ENCODE measurements at places on chromosomes 2 and 18.

GRCh38 chr2:171858397-171858958 is 35.6 kb downstream of the SLC25A12 start:
- no peak for DNase-seq

DNA sequence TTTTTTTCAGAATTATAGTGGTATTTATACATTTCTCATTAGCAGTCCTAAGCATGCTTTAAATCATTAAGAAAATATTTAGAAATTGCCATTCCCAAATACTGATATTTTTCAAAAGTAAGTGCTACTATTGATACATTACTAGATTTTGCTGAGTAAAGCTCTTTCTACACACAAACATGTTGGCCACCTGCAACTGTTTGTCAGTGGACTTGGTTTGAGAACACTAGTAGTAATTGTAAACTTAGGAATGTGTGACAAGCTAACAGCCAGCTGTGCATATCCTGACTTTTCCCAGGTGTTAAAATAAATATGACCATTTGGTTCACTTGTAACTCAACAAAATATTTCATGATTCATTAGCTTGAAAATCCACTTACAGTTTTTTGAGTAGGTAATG is 103.1 kb downstream of the MSTN start:
- no peak for DNase-seq

- no peak for DNase-seq
Measured at GRCh38 chr2:165274698-165275097, 35.5 kb downstream of the SCN2A start.

GRCh38 chr2:114580691-114581090 is 138.2 kb downstream of the DPP10 start:
- DNase-seq, result no peak

DNA sequence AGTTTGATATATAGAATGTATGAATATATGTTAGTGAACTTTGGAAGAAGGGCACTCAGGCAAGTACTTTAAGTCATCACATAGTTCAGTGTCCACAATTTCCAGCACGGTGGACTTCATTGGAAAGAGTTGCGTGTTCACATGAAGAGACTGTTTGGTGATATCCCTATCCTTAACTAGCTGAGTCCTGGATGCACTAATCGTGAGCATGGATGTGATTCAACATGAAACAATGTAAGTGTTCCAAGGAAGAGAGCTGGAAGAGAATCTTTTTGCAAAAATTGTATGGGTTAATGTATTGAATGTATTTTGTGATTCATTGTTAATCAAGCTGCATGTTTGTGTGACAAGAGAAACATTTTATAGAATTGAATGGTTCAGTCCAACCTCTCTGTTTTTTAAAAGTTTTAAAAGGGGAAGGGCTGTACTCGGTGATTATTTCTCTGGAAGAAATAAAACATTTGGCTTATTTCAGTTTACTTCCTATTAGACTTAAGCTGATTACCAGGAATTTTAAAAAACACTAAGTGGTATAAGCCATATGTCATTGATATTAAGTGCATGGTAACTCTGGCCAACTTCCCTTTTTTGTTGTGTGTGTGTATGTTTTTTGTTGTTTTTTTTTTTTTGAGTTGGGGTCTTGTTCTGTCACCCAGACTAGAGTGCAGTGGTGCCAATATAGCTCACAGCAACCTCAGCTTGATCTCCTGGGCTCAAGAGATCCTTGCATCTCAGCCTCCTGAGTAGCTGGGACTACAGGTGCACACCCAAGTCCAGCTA is 8.6 kb downstream of the XRCC5 start:
- no peak for DNase-seq

GRCh38 chr18:36460854-36461253 is 163.3 kb downstream of the FHOD3 start:
- DNase-seq, result no peak

DNA sequence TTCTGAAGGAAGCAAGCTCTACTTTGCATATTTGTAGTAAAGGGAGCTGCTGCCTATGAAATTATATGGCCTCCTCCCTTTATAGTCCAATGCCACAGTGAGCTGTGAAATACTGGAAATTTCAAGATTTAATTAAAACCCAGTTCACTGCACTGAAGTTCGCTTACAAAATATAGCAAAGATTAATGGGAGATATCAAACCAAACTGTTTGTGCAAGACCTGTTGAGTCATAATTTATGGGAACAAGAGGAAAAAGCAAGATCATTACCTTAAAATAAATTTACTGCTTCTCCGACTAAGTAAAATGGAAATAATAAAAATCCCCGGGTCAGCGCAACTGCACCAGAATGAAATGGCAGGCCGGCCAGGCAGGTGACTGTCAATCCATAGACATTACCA is 215.5 kb upstream of the RAB6C start:
- no peak for DNase-seq

DNA sequence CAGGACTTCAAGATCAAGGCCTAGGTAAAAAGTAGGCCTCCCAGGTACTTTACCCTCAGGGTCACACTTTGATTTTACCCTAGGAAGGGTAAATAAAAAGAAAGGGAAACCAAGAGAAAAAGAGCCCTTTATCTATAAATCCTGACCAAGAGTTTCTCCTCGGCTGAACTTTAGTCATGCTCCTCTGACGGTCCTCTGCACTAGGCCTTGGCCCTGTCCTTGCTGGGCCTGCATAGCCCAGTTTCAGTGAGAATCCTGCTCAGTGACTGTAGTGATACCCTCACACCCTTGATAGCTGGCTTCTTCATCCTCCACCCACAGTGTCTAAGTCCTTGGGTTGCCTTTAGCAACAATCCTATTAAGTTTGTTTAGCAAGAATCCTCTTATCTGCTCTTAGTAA is 20.5 kb upstream of the ITSN2 start:
- DNase-seq, result no peak

DNA sequence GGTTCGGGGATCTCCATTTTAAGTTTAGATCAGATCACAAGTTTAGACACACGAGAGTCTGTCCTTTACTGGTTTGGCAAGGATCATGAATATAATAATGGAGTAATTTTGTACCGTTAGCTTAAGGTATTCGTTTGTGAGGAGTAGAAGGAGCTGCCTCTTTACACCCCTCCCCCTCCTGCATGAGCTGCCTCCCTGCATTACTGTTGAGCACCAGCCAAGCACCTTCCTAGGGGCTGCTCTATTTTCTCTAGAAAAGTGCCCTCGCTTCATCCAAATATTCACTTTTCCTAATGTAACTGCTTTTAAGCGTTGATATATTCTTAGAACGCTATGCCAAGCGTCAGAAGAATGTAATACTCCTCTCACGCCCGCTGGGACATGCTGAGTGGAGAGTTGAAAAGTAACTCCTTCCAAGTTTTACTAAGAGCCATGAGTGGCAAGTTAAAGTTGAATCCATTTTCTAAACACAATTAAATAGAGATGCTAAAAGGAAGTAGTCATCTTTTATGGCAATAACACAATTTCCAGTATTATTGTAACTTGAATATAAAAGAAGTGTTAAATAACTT is 25.4 kb upstream of the SCN7A start:
- DNase-seq, result no peak

- no peak for DNase-seq
Measured at GRCh38 chr2:63587814-63588384, 378 bp downstream of the WDPCP start.

- DNase-seq, result no peak
Measured at GRCh38 chr2:233938676-233939370, 21.6 kb downstream of the TRPM8 start.

- DNase-seq, result no peak
Measured at GRCh38 chr2:55026202-55026601, 24.0 kb downstream of the RTN4 start.

DNA sequence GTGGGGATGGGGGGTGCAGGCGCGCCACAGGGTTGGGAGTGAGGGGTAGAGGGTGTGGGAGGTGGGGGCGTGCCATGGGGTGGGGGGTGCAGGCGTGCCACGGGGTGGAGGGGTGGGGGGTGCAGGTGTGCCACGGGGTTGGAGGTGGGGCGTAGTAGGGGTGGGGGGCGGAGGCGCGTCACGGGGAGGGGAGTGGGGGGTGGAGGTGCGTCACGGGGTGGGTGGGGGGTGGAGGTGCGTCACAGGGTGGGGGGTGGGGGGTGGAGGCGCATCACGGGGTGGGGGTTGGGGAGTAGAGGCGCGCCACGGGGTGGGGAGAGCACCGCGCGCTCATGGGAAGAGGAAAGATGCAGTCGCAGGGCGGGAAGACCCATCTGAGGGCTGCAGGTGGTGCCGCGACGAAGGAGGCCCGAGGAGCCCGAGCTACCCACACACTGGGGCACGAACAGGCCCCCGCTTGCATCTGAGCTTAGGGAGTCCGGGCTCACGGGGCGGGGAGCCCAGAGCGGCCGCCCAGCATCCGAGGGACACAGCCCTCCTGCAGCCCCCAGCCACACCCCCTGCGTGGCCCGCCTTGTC is 37.5 kb downstream of the SNED1 start:
- no peak for DNase-seq

- DNase-seq, result no peak
Measured at GRCh38 chr2:31526946-31527732, 53.6 kb downstream of the SRD5A2 start.

GRCh38 chr2:198036029-198036879 is 231.9 kb downstream of the PLCL1 start:
- DNase-seq, result no peak

DNA sequence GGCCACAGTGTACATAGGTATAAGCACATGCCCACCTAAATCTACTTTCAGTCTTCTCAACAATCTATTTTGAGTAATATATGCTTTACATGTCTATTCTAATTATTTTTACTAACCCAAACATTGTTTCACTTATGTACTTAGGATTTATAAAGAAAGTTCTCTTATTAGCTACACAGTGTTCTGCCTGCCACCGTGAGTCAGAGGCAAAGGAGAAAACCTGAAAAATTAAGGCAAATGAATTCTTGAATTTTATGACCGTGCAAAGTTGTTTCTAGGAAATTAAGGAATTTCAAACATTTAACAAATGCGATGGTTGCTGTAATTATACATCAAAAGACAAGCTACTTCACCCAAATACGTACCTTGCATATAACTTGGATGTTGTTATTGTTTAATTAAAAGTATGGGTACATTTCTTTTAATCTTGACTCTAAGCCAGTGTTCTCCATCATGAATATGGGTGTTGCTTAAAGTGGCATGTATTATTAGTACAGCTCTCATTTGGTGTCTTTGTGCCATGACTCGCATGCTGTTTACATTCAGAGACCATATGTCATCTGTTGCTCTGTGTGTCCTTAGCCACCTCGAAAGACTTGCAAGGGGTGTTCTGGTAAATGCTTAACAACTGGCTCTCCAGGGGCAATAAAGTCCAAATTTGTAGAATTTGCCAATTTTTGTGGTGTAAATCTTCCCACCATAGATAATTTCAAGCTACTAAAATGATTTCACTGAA is 154.3 kb upstream of the FN1 start:
- DNase-seq, result no peak

DNA sequence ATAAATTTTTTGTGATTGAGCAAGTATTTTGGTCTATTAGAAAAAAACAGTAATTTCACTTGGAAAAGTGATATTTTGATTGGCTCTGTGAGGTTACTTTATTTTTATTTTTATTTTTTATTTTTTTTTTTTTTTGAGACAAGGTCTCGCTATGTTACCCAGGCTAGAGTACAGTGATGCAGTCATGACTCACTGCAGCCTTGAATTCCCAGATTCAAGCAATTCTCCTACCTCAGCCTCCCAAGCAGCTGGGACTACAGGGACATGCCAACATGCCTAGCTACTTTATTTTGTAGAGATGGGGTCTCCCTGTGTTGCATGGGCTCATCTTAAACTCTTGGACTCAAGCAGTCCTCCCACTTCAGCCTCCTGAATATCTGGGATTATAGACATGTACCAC is 60.9 kb upstream of the MGAT5 start:
- DNase-seq, result no peak

DNA sequence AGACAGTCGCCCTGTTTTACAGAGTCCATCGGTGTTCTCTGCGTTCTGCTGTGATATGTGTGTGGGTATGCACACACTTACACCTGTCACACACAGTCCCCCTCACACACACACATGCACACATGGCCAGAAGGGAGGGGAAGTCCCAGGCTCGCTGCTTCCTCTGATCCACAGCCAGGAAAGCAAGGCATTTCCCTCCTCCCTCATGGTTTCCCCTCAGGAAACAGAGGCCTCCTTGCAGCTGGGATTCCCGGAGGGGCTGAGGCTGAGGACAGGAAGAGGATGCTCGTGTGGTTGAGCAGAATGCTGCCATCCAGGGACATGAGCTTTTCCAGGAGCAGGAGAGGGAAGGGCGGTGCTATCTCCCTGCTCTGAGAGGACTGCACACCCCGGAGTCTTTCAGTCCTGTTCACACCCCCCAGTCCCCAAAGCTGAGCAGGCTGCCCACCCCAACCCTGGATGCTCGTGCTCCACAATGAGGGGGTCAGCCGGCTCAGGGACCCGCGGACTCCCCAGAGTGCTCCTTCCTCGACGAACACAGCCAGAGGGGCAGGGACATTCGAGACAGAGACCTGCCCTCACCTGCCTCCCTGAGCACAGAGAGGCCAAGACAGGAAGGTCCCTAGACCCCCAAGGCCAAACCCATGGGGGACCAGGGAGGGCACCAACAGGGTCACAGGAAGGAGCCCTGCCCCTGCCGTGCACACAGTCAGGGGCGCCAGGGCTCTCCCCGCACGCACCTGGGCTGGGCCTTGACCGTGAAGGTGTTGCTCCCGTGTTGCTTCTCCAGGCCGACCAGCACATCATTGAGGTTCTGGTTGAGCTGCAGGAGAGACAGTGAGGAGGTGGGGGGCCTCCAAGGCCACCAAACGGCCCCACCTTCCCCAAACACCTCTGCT is 45.3 kb downstream of the BIN1 start:
- DNase-seq, result no peak

GRCh38 chr2:118678985-118679384 is 168.5 kb downstream of the EN1 start:
- DNase-seq, result no peak

GRCh38 chr18:50590593-50590992 is 30.7 kb downstream of the MAPK4 start:
- no peak for DNase-seq

DNA sequence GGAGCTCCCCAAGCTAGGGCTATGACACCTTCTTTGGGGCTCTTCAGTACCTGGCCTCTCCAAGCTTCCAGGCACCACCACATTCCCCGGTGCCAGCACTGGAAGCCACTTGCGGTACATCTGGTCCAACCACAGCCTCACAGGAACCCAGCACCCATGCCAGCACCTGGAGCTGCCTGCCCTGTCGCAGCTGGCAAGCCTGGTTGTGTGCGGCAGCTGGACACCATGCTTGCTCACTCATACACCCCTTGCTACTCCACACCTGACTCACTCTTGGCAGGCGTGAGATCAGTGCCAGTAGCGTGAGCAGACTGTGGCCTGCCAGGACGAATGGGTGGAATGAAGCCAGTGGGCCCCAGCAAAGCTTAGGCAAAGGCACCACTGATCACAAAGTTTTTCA is 34.0 kb downstream of the LRRTM4 start:
- no peak for DNase-seq

- DNase-seq, result no peak
Measured at GRCh38 chr2:240597419-240598181, 11.1 kb downstream of the CAPN10 start.

DNA sequence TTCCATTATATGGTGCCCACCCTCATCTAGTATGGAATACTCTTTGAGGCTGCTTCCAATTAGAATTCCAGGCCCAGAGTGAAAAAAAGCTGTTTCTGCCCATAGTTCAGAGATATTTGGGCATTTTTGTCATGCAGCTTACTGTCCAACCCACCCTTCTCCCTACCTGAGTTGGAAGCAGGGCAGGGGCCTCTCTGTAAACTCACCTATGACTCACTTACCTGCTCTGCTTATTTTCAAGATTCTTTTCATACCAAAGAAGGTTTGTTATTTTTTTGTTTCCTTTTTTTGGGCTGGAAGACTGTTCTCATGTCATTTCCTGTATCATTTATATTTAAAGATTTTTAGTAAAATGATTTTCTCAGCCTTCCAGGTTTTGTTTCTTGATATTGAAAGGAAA is 38.4 kb upstream of the PPP1R1C start:
- no peak for DNase-seq
